ENCODE measurements at places on chromosomes 3 and 15. TPM values are rescaled to one million over a fixed set of nuclear protein-coding genes. Genes with fewer than 3 reads are reported as not detected.

DNA sequence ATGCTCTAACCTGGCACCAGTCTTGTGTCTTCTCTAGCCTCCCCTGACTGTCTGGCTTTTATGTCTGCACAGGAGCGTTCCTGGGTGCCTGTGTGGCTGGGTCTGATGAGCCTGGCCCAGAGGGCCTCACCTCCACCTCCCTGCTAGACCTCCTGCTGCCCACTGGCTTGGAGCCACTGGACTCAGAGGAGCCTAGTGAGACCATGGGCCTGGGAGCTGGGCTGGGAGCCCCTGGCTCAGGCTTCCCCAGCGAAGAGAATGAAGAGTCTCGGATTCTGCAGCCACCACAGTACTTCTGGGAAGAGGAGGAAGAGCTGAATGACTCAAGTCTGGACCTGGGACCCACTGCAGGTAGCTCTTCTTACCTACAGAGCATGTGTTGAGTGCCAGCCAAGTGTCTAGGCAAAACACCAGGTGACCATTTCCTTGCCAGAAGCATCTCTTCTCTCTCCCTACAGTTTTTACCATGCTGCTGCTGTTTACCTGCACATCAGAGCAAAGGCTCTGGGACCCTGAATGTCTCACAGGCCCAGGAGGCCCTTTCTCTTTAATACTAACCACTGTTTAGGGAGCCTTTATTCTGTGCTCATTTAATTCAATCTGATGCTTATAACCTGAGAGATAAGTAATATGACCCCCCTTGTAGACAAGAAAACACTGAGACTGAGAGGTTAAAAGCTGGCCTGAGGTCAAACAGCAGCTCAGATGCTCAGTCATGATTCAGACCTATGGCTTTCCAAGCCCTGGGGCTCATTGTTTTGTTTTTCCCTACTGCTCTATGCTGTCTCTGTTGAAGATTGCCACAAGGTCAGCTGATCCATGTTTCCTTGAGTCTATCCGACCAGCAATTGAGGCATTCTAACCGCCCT is 10.4 kb downstream of the PODXL2 start:
- DNase-seq: peak; percentile 56

- DNase-seq: peak; percentile 86
Measured at GRCh38 chr3:17605032-17605431, 137.4 kb downstream of the TBC1D5 start.

DNA sequence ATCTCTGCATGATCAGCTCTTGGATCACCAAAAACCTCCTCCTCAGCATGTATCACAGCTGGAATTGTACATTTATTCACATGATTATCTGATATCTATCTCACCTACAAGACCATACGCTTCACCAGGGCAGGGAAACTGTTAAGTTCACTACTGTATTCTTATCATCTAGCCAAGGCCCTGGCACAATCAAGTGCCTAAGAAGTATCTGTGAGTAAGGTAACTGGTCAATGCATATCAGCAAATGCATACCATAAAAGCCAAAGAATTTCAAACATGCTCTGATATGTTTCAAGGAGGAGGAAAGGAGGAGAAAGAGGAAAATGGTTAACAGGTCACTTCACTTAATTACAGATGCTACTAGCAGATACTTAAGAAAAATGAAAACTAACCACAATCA is 158.4 kb downstream of the LIPC start:
- no peak for DNase-seq

GRCh38 chr3:52896613-52897012 is 735 bp downstream of the STIMATE start:
- no peak for DNase-seq

DNA sequence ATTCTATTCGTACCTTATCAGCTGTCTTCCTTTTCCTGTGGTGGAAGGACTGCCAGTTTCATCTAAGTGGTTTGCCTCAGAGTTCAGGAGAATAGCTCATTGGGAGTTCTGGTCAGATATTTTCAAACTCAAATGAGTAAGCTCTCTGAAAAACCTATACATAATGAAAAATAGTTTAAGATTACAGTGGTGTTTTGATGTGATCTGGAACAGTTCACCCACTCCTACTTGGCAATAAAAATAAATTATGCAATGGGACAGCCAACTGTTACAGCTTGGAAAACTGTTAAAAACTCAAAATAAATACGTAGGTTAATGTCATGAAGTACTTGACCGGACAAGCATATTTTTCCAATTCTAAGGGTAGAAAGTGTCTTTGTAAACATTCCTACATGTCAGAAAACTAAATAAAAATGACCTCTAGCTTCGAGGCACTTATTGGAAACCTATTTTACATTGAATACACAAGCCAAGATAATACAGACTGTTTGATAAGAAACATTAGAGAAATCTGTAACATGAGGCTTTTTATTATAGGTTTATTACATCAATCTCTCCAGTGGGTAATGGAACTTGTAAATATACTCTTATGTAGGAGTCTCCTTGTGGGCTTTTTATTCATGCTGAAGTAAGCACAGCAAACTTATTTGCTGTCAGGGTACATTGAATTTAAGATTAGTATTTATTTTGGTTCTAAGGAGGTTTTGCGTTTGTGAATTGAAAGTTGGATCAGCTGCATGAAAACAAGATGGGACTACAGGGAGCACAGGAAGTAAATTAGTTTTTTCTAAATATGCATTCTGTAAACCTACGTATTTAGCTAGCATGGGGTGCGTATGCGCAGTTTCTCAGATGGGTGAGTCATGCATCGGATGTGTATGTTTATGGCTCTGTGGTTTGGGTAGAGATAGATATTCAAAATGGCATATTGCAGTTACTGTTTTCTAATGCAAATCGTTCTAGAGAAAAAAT is 453.1 kb downstream of the IL5RA start:
- no peak for DNase-seq

DNA sequence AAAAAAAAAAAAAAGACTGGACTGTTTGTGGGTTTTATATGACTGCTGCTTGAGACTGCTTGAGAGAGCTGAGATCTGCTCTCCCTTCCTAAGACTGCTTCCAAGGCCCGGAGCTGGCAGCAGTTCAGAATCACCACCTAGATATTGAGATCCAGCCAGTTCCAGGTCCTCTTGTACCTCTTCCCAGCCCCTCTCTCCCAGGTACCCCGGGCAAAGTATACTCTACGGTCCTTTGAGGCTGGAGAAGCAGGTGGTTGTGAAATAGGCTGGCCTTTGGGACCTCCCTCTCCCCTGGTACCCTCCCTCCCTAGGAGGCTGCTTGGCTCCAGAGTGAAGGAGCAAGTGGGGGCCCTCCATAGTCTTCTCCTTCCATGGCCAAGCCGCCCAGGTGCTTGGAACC is 12.6 kb upstream of the BAHD1 start:
- no peak for DNase-seq

DNA sequence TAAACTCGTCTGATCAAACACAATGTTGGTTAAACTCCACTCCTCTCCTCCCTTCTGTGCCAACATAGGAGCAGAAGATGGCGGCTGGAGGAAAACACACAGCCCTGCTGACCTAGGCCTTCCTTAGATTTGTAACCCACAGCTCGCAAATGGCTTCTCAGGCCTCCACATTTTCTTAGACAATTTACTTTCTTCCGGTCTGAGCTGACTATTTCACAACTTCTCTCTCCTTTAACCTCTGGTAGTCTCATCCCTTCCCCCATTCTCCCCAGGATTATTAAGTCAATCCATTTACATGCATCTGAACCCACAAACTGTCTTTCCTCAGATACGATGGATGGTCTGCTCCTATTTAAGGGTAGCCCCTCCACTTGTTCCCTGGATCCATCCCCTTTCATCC is 25.7 kb upstream of the ULK4 start:
- DNase-seq: no peak

GRCh38 chr3:52679199-52679538 is 6.5 kb downstream of the PBRM1 start:
- DNase-seq: no peak

- DNase-seq: no peak
Measured at GRCh38 chr15:77309392-77309791, 110.5 kb downstream of the PEAK1 start.

DNA sequence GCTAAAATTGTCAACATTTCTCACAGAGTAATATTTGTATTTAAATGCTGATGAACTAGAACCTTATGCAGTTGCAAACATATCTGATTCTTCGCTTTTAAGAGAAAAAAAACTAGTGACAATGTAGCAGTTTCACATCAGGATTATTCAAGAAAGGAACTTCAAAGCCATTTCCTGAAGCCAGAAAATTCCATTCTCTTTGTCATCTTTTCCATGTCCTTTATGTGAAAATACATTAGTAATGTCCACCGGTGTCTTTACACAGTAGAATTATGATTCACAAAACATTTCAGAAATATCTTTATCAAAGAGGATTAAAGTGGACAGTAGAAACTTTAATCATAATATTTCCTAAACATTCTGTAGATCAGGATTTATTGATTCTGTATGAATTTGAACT is 12.7 kb upstream of the LXN start:
- DNase-seq: no peak

Gene MRPL3
- 179 TPM for total RNA-seq

- no peak for DNase-seq
Measured at GRCh38 chr3:65560133-65560532, 478.6 kb downstream of the MAGI1 start.

Gene RPL22L1
- 205 TPM for total RNA-seq
